H54 (cell line): ENCODE measurements at places on chromosomes 13 and 19.

DNA sequence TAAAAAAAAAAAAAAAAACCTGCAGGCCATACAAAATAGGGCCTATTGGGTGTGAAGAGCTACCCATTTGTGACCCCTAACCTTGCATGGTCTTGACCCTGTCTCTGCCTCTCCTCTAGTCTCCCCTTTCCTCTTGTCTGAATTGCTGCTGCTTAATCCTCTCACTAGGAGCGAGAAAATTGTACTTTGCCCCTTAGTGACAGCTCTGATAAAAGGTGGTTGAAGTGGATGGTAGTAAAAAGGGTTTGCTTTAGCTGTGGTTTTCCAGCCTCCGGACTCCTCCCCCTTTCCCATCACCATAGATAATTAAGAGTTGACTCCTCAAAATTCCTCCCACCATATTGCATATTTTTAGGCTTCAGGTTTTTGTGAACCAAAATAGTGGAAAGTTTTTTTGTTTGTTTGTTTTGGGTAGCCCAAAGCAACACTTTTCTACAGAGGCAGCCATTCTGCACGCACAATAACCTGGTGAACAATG lies 23.5 kb downstream of the ACTN4 start:
- no peak for DNase-seq

GRCh38 chr13:28984825-28985224 lies 164.7 kb downstream of the MTUS2 start:
- no peak for DNase-seq

DNA sequence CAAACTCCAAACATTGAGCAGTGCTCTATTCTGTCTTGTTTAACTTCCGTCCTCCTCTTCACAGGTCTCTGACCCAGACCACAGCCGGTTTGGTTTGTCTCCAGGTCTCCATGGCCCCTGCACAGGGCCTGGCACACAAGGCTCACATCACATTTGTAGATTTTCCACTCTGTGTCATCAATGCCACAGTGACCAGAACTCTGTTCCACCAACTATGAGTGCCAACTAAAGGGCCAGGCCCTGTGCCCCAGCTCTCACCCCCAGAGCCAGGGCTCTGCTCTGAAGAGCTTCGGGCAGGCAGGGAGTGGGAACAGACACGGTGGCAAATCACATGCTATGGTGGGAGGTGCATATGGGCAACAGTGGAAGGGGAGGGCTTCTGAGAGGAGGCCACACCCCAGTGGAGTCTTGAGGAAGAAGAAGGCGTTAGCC lies 16.0 kb downstream of the SMG9 start:
- no peak for DNase-seq

- DNase-seq, result no peak
Measured at GRCh38 chr13:35804901-35805300, 326.3 kb downstream of the DCLK1 start.

GRCh38 chr19:49631014-49631588 lies 8.8 kb downstream of the RRAS start:
- no peak for DNase-seq

- no peak for DNase-seq
Measured at GRCh38 chr19:49875857-49876421, 1.2 kb downstream of the AKT1S1 start.

- no peak for DNase-seq
Measured at GRCh38 chr13:59250336-59251189, 913.2 kb downstream of the DIAPH3 start.

DNA sequence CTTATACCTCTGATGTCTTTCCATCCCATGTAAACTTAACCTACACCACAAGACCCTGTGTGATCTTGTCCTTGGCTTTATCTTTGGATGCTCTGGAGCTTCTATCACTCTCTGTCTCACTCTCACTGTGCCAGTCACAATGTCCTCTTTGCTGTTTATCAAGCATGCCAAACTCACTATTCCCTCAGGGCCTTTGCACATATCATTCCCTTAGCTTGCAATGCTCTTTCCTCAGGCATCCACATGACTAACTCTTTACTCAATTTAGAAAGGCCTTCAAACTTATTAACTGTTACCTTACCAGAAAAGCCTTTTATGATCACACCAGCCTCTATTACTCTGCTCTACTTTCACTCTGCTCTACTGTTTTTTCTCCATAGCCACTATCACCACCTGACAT lies 354.1 kb downstream of the RFC3 start:
- DNase-seq, result no peak

- DNase-seq, result no peak
Measured at GRCh38 chr13:64626105-64626504, 2604.0 kb downstream of the PCDH9 start.

DNA sequence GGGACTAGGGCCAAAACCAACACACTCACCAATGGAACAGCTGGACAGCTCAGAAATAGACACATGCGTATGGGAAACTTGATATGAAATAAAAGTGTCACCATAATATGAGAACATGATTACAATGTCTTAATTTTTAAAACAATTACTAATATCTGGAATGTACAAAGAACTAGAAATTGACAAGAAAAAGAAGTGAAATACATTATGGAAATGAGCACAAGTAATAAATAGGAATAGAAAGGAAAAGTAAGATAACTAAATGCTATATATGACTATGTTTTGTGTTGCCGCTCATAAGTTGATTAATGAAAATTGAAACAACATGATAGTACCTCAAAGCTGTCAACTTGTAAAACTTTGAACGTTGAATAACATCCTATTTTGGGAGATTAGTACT lies 801.1 kb downstream of the SLITRK5 start:
- no peak for DNase-seq

GRCh38 chr13:78409172-78409571 lies 194.2 kb downstream of the POU4F1 start:
- no peak for DNase-seq

- peak; percentile 28 for DNase-seq
Measured at GRCh38 chr19:57348136-57348535, 2.9 kb upstream of the ZNF304 start.

DNA sequence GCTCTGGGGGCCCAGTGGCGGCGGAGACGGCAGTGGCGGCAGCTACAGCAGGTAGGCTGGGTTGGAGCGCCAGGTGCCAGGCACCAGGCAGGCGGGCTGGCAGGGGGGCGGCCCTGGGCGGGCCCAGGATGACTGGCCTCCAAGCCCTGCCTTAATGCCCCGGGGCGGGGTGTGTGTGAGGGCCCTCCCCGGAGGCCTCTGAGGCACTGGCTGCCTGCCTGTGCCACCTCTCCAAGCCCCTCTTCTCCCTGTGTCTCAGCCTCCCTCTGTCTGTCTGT lies at the start of gene KLK11:
KLK11 (minus strand) TSS at position 63 of the 278 bp plus-strand sequence. CDS start 985 bp downstream, outside the sequence.
- no peak for DNase-seq

GRCh38 chr19:58117841-58118575 lies 20.0 kb upstream of the ZSCAN18 start:
- DNase-seq, result no peak

GRCh38 chr13:106491928-106492587 lies 43.4 kb downstream of the EFNB2 start:
- DNase-seq, result no peak

DNA sequence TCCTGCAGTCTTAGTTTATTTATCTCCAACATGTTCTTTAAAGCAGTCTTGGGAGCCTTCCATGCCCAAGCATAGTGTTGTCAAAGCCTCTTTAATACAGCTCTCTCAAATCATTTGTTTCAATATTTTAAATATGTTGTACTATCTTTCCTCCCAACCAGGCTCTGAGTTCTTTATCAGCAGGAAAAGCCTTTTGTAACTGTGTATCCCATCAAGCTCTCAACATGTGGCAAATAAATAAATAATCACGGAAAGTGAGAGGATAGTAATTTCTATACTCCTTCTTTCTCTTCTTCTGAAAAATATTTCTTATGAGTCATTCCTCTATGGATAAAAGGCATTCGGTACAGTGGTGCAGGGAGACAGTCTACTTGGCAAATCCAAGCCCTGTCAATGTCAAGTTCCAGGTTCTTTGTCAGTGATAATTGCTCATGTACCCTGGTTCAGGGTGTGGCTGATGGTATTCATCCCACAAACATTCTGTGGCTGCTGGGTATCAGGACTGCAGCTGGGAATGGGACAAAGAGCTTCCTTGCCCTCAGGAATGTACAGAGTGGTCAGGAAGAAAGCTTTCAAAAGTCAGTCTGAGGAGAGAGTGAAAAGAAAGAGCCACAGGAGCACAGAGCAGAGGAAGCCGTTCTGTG lies 384.3 kb downstream of the EFNB2 start:
- peak; percentile 86 for DNase-seq

GRCh38 chr19:677201-677600 lies 1.0 kb downstream of the FSTL3 start:
- DNase-seq, result peak; percentile 95

DNA sequence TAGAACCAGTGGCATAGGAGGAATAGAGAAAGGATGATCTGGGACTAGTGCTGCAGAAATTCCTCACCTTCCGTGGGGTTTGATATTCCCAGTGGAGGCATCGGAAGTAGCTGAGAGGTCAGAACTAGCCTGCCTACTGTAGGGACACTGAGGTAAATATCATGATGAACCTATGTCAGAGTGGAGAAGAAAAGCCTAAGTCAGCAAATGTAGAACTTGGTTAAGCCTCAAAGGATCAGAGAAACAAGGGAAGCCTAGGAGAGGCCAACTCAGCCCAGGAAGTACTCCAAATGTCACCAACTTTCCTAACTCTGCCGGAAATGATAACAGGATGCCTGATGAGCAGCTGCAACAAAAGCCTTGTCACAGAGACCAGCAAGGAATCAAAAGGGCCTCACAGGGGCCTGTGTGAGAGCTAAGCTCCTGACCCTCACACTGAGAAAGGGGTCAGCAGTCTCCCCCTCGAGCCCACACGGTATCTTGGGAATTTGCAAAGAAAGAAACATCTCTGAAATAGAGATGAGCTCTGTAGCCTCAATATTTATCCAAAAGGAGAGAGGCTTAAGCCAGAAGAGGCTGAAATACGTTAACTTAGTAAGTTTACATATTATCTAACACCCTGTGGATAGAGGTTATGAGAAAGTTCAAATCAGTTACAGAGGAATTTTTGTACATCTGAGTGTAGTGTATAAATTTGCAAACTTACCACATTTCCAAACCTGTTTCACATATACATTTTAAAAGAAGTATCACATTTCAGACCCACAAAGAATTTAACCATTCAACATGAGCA lies 1064.3 kb downstream of the DIAPH3 start:
- no peak for DNase-seq

DNA sequence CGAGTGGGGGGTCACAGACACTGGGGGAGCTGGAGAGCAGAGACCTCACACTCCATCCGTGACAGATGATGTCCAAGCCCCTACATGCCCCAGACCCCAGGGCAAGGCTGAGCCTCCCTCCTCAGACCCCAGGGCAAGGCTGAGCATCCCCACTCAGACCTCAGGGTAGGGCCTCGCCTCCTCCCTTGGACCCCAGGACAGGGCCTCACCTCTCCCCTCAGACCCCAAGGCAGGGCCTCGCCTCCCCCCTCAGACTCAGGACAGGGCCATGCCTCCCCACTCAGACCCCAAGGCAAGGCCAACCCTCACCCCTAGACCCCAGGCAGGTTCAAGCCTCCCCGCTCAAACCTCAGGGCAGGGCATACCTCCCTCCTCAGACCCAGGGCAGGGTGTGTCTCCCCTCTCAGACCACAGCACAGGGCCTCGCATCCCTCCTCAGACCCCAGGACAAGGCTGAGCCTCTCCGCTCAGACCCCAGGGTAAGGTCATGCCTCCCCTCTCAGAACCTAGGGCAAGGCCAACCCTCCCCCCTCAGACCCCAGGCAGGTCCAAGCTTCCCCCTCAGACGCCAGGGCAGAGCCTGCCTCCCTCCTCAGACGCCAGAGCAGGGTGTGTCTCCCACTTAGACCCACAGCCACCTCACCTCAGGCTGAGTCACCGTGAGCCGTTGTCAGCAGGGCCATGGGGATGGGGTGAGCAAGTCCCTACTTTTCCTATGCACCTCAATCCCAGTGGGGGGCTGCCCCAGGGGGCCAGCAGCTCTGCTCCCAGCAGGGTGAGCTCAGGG lies 1.7 kb upstream of the S1PR4 start:
- DNase-seq, result peak; percentile 100

GRCh38 chr13:109481040-109481439 lies 305.3 kb downstream of the IRS2 start:
- DNase-seq, result no peak

DNA sequence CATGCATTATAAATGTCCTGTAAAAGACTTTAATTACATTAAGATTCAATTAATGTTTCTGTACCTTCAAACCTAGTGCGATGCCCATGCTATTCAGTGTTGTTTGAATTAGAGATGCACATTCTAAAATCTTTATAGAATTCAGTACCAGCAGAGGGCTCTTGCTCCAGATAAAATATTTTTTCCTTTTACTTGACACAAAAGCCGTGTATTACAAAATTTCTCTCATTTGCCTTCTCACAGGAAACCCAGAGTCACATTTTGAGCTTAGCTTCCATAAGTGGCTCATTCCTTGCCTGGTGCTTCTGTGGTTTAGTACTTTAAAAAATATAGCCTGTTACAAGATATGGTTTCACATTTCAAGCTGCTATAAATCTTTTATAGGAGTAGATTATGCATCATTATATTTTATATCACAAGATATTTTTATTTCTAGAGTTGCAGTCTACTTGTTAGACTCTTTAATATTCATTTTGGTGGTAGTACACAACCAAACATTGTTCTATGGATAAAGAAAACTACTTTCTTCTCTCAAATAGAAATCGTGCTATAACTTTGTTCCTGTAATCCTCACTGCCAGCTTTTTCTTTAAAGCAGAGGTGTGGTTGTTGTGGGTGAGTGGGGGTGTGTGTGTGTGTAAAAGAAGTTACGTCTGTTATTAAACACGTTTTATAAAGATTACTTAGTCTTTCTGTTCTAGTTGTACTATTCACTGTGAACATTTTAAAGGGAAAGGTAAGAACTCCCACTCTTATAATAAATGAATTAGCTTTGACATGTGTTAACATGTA lies 101.4 kb downstream of the RNF17 start:
- no peak for DNase-seq

GRCh38 chr13:44814836-44815235 lies 174.4 kb downstream of the NUFIP1 start:
- no peak for DNase-seq

DNA sequence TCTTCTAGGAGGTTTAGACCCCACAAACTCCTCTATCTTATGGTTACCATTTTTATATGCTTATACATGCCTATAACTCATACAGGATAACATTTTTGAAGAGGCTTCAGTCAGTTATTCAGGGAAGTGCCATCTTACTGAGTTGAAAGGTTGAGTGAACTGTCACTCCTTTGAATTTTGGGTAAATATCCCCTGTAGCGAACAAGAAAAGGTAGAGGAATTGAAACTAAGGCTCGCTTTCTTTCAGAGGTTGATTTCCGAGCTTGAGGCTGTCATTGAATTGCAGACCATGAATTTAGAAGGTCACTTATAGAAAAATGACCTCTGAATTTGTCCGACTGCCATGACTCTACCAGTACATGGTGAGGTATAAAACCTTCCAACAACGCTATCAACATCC lies 35.1 kb downstream of the MICU2 start:
- no peak for DNase-seq

- DNase-seq, result peak; percentile 35
Measured at GRCh38 chr19:41701401-41702075, 6.9 kb upstream of the CEACAM5 start.

DNA sequence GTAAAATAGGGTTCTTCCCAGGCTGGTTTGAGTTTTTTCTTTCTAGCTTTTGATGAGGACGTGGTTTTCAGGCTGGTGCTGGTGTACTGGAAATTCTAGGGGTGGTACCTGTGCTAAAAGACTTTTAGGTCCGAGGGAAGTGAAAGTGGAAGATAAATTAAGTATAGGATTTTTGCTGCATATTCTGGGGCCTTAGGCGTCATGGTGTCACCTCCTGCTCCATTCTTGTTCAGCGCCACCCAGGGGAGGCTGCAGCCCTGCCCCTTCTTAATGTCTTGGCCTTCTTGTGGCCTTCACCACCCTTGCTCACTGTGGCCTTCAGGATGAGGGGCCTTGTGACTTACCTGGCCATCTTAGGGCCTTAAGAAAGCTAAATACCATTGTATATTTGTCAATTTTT lies 12.4 kb downstream of the ZNF552 start:
- no peak for DNase-seq

GRCh38 chr13:76503766-76504165 lies 382.4 kb downstream of the KCTD12 start:
- DNase-seq, result no peak
